Stimulated activated CD8-positive, alpha-beta memory T cell treated with anti-CD3 and anti-CD28 coated beads, Interleukin-12 subunit alpha, Interleukin-12 subunit beta, amount 100 ng/mL, for 4 hours (primary cell): ENCODE measurements at places on chromosomes 1 and 21.

DNA sequence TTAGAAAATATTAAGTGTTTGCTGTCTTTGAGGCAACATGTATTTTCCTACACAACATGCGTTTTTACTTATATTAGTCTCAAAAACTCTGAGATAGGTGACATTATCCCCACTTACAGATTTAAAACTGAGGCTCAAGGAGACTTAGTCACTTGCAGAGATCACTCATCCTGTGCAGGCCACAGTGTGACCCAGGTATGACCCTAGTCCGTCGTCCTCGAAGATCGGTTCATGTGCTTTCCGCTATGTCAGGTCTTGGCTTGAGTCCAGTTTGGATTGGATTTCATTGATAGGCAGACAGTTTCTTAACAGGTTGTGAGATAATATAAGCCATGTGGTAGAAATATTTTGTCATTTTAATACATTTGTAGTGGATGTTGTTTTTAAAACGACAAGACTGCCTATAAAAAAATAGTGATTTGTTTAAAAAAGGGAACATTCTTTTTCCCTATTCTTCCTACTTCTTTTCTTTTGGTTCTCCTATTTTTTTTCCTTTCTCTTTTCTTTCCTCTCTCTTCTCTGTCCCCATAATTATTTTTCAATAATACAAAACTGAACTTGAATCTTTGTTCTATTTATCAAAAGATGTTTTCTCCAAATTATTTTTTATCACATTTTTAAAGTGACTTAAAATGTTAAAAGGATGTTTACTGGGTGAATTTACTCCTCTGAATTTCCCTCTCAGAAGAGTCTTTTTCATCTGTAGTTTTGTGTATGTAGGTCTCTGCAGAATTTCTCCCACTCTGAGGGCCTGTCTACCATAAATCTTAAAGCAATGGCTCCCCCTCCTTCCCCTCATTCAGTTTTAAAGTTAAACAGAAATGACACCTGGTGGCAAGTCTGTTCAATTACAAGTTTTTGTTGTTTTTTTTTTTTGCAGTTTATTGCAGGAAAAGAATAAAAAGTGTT lies 81.8 kb downstream of the PHTF1 start:
- DNase-seq: no peak

GRCh38 chr1:32989160-32990050 lies 24.8 kb upstream of the RNF19B start:
- DNase-seq: no peak

GRCh38 chr1:13842497-13842896 lies 142.5 kb downstream of the PRDM2 start:
- no peak for DNase-seq

GRCh38 chr1:100045206-100045605 lies 75.4 kb downstream of the SLC35A3 start:
- DNase-seq: no peak

GRCh38 chr1:9840176-9840575 lies 16.4 kb upstream of the CLSTN1 start:
- DNase-seq: no peak

DNA sequence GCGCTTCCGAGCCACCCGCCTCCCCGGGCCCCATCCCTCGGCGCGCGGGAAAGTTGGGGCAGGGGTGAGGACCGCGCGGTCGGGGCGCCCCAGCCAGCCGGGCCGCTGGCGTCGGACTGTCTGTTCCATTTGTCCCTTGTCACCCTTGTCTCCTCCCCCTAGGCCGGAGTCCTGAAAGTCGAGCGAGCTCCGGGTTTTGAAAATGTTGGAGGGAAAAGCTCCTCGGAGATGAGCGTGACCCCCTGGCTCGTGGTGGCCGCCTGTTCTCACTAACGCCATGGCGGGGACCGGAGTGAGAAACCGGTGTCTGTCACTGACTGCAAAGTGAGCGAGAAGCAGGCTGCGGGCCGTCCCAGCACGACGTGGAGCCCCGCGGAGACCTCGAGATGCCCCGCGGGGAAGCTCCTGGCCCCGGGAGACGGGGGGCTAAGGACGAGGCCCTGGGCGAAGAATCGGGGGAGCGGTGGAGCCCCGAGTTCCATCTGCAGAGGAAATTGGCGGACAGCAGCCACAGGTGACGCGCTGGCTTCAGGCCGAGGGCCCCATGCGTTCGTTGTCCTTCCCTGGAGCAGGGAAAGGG lies 491 bp downstream of the PER3 start:
- DNase-seq: no peak

DNA sequence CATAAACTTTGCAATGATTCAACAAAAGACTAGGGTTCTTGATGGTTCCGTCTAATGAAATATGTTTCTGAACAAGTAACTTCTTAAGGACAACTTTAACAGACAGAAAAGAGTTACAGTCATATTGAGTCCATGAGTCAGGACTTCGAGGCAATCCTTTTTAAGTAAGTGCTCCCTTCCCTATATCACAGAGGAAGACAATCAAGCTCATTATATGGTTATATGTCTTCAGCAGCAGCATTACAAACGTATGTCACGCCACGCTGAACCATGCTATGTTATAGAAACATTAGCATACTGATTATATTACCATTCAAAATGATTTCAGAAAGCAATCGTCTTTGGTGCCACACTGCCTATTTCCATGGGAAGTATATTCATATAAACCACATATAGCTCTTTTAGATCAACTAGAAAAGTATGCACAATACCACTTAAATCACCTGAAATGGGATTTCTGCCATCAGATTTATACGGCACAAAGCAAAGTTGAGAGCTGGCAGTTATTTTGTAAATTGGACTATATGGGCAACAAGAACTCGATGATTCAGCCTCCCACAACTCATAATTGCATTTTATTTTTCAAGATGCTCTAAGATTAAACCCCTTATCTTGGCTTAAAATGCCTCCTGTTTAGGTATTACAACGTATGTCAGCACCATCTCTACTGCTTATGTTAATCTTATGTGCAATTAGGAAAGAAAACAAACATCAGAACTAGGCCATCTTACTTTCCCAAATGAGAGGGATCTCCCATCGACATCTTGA lies 111.3 kb upstream of the SAMSN1 start:
- DNase-seq: no peak

- no peak for DNase-seq
Measured at GRCh38 chr1:167447521-167448136, 70.7 kb downstream of the CD247 start.

GRCh38 chr1:150150133-150151021 lies 661 bp downstream of the PLEKHO1 start:
- DNase-seq: peak; percentile 22

- no peak for DNase-seq
Measured at GRCh38 chr1:227732586-227733308, 2.4 kb downstream of the JMJD4 start.

DNA sequence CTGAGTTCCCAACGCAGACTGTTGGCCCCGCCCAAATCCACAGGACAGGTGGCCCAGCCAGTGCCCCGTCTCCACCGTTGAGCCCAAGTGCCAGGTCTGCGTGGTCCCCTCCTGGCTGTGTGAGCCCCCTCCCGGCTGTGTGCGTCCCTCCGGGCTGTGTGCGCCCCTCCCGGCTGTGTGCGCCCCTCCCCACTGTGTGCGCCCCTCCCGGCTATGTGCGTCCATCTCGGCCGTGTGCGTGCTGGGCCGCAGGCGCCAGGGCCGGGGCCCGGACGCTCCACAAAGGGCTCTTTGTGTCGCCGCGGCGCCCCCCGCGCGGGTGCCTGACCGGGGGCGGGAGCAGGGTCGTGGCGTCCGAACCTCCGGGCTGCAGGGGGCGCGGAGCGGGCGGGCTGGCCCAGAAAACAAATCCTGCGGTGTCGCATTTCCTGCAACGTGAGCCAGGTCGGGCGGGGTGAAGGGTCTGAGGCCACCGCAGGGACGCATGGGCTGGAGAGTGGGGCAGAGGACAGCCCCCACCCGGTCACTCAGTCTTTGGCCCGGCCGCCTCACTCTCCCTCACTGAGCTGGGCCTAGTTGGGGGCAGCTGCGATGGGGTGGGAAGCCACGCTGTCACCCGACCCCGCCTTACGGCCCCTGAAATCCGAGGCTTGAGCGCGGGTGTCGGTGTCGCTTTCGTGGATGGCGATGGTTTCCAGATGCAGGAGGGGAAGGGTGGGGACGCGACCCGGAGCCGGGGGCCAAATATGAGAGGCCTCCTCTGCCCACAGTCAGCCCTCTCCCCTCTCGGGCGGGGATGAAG lies 18.8 kb downstream of the TNFRSF25 start:
- DNase-seq: no peak

GRCh38 chr1:220217383-220217988 lies 54.8 kb downstream of the RAB3GAP2 start:
- no peak for DNase-seq

DNA sequence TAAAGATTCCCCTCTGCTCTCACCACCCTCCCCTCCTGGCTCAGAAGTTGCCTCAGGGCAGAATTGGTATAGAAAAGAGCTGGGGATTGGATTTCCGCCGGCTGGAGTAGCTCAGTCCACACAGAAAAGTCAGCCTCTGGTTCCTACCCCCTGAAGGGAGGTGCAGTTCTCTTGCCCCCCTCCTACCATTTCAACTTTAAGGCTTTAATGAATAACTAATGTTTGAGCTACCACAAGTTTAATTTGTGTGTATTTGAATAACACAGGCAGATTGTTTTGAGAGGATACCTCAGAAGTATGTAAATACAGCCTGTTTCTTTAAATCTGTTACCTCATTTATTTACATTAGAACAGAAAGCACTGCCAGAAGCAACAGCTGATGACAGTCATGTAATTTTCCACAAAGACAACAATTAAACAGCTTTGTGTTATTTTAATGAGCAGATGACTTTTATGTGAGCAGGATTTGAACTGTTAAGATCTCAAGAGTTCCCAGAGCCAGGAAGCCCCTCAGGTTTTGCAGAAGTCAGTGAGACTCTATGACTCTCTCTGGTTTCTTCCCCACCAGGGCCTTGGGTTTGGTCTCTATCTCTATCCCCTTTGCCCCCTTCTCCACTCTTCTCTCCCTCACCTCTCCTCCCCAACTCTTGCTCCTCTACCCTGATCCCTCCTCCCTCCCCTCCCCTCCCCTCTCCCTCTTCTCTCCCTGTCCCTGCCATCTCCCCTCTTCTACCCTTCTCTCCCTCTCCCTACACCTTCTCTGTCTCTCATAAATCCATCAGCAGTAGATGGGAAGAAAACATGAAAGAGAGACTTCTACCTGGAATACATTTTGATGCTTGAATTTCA lies 26.3 kb downstream of the DUSP10 start:
- DNase-seq: no peak

GRCh38 chr1:209420276-209420675 lies 163.2 kb upstream of the CAMK1G start:
- no peak for DNase-seq

DNA sequence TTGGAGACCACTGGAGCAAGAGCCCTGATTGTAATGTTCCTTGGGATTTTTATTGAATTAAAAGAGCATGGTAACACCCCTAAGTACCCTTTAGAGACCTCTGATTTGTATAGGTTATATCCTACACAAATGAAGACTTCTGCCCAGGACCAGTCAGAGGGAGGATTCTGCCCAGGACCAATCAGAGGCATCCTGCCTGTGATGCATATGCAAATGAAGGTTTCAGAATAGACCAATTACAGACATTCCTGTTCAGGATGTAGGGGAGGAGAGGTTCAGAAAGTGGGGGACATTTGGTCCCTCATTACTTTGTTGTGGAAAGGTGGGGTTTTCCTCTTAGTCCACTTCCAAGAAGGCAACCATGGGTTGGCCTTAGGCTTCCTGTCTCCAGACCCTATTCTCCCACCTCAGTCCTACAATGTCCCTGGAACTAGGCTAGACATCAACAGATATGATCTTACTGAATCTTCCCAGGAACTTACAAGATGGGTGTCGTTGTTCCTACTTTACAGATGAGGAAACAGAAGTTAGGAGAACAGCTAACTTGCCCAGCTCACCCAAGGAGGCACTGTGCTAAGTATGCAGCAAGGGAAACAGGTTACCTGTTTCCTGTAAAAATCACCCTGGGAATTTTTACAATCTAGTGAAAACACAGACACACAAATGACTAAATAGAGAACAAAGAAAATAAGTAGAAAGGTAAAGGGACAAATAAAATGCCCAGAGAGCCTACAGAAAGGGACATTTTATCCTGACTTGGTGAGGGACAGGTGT lies 36.8 kb upstream of the SFPQ start:
- DNase-seq: no peak

- DNase-seq: no peak
Measured at GRCh38 chr1:8379513-8380186, 61.7 kb downstream of the SLC45A1 start.

GRCh38 chr1:230784163-230784562 lies 37.0 kb downstream of the CAPN9 start:
- DNase-seq: no peak

GRCh38 chr1:245687636-245688535 lies 533.1 kb downstream of the KIF26B start:
- DNase-seq: no peak

DNA sequence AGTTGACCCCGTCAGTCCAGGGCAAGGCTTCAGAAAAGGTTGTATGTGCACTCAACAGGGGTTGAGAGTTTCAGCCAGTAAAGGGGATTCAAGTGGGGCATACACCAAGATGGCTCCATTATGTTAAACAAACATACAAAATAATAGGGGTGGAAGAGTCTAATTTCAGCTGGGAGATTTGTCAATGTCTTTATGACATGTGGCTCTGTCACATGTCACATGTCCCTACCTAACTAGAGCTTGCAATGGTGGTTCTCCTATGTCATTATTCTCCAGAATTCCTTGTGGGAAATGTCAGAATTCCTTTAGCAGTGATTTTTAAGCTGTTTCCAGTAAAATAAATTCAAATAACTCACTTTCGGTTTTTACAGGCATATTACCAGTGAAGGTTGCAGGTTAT lies 392.0 kb upstream of the ADGRL4 start:
- DNase-seq: no peak

- no peak for DNase-seq
Measured at GRCh38 chr1:31712068-31712467, 8.3 kb upstream of the COL16A1 start.

- DNase-seq: no peak
Measured at GRCh38 chr1:220732621-220733020, 15.5 kb upstream of the MTARC2 start.
